C1 segment of cervical spinal cord (tissue), 14 donors: ENCODE measurements at places on chromosomes 16 and 17.

DNA sequence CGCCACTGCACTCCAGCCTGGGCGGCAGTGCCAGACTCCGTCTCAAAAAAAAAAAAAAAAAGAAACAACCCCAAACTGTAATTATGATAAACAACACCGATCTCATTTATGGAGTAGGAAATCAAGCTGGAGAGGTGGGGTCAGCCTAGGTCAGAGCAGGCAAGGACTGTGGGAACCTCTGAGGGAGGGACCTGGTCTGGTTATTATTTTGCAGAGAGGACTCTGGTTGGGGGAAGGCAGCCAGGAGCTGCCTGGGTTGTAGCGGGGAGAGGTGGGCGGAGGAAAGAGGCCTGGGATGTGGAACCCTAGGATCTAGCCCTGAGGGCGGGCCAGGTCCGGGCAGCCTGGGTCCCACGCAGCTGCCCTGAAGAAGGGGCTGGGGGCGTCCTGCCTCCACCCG, 10.9 kb upstream of the HS3ST6 start:
- no peak for DNase-seq

- DNase-seq: no peak
These were observed 6.5 kb upstream of the ZNF778 start for GRCh38 chr16:89210904-89211515.

- DNase-seq: no peak
These were observed 58.1 kb upstream of the IRX6 start for GRCh38 chr16:55265926-55266325.

GRCh38 chr17:10114931-10115535, 83.4 kb downstream of the GAS7 start:
- peak; percentile 86 for DNase-seq

DNA sequence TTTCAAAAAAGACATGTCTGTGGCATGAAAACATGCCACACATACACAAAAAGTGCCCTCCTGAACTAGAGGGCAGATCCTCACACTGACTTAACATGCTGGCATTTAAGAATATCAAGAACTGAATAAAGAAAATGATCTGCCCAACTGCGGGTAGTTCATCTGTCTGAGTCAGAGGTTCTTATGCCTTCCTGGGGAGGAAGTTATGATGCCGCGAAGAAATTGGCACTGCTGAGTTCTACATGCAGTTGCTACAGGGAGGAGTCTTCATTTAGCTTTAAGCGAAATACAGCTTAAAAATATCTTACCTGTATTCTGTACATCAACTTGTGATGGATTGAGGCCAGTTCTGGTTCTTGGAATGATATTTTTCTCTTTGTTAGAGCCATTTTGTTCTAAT, 6.3 kb downstream of the ALDH3A2 start:
- no peak for DNase-seq

DNA sequence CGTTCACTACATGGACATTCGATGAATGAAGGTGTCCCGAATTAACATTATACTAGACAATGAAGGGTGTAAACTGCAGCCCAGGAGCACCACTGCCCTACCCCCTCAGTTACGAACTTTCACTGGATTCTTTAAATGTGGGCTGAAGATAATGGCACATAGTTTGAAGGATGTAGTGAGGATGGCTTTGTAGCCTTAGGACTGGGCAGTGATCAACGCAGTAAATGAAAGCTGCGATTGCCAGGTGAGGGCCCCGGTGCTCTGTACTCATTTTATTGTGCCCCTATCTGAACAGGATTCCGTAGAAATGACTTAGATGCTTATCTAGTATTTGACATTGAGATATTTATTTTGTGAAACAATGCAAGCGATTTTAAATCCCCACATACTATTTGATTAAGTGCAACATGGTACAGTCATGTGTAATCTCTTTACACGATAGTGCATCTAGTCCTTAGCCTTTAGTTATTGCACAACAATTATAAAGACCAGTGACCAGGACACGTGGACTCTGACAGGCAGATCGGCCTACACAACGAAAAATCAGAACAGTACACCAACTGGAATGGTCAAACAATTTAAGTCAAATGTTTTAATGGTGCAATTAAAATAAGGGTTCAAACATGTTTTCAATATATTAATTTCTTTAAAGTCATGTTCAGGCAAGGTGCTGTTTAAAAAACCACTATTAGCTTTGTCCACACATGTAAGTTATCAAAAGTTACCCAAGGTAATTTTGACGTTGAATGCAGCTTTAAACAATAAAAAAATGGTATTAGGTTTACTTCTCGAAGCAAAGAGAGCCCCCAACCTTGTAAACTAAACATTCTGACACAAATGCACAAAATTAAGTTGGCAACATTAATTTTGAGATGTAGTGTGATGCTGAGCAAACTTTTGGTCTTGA, 17.4 kb upstream of the ERN1 start:
- peak; percentile 20 for DNase-seq

GRCh38 chr17:74272731-74273201, 1.3 kb upstream of the DNAI2 start:
- no peak for DNase-seq

GRCh38 chr17:20256144-20256543, 211.2 kb downstream of the LGALS9B start:
- no peak for DNase-seq

DNA sequence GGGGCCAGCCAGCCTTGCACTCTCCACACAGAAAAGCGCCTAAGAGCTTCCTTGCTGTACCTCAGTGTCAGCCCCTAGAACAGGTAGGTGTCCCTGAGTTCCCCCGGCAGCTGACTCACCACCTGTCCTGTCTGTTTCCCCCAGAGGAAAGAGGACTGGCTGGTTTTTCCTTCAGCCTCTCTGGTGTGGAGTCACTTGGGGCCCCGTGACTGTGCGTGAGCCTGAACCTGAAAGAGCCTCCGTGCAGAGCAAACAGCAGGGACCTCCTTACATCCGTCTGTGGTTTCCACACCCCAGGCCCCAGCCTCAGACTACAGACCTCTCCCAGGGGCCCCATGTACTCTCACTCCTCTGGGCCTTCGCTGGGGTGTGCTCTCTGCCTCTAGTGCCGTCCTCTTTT, 87.8 kb downstream of the GNAO1 start:
- no peak for DNase-seq

- no peak for DNase-seq
These were observed 22.1 kb downstream of the FOXF1 start for GRCh38 chr16:86532526-86532815.

DNA sequence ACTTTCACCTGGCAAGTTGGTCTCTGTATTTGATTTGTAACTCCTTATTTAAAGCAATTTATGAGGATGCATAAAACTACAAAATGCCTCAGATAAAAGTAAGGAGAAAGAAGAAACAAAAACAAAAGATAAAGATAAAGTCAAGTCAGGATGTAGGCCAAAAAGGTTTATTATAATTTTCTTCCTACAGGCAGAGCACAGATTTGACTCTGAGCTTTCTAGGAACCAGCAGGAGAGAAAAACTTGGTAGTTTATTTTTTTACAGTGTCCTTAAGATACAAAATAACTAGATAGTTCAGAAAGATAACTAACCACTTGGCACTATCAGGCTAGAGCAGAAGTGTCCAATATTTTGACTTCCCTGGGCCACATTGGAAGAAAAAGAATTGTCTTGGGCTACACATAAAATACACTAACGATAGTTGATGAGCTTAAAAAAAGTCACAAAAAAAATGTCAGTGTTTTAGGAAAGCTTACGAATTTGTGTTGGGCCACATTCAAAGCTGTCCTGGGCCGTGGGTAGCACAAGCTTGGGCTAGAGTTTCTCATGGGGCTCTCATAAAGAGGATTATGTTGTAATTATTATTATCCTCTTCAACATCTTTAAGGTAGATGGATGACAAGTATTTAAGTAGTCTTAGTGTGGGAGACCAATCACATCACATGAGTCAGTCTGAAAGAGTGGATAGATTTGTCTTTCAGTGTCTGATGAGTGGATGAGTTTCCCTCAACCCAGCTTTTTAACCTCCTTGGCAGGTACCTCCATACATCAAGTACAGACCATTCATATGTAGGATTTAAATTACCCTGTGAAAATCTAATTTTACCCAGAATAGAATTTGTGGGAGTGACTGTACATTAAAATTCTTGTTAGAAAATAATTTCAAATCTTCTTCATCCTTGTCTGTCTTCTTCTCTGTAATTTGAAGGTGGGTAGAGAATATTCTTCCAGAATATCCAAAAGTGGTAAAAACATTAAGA, 17.0 kb downstream of the PAFAH1B1 start:
- no peak for DNase-seq

GRCh38 chr16:68069511-68070248, 15.5 kb upstream of the NFATC3 start:
- no peak for DNase-seq

- DNase-seq: no peak
These were observed 14.3 kb downstream of the ACSF2 start for GRCh38 chr17:50440172-50440837.

- no peak for DNase-seq
These were observed 44.7 kb upstream of the HS3ST3A1 start for GRCh38 chr17:13646411-13646810.

DNA sequence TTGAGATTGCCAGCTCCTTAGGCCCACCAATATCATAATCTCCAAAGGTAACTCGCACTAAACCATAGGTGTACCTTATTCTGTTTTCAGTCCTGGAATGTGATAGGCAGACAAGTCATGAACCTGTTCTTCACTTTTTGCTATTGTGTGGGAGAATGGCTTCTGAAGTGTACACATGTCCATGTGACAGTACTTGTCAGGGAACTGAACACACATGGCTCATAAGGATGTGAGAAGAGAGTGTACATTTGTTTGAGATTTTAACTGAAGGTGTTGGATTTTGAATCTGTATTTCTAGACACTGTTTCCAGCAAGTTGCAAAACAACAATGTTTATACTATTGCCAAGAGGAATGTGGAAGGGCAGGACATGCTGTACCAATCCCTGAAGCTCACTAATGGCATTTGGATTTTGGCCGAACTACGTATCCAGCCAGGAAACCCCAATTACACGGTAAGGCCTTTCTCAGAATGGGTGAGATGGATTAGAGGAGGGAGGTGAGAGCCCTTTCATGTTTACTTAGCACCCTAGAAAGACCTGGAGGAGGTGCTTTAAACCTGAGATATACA, 14.5 kb upstream of the RASL10B start:
- DNase-seq: no peak

- DNase-seq: peak; percentile 93
These were observed at the start of gene UBB for GRCh38 chr17:16380640-16381495. TSS of gene UBB (plus strand) at chr17:16381091. CDS start at chr17:16381908, 817 bp downstream.

DNA sequence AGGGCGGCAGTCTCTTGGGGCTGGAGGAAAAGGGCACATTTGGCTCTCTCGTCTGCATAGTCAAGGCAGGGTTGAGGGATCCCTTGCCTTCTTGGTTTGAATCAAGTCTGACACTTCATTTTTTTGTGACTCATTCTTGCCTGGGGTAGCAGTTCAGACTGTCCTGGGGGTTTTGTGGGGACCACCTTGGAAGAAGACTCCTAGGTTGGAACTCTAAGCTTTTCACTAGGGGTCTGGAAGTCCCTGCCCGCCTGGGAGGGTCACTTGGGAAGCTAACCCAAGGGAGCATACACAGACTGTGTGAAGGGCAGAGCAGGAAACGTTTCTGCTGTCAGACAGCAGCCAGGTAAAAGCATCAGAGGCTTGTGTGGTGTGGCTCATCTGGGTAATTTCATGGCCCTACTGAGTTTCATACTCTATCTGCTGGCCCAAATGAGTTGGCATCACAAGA, 11.3 kb downstream of the YPEL2 start:
- no peak for DNase-seq

GRCh38 chr16:27703121-27703520, 153.2 kb downstream of the KATNIP start:
- no peak for DNase-seq

DNA sequence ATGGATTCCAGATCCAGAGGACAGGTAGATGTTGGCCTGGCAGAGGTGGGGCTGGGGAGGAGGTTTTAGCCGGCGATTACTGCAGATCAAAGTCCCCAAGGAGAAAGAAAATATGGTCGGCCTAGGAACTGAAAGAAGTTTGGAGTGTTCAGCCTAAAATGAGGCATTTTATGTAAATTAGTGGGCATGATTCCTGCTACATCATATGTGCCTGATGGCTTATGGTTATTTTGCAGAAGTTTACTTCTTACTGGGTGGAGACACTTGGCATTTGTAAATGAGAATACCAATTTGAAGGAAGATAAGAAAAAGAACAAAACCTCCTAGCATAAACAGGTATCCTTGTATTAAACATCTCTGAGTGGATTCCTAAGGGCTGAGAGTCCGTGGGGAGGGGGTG, 149.3 kb downstream of the FOXL1 start:
- DNase-seq: no peak

DNA sequence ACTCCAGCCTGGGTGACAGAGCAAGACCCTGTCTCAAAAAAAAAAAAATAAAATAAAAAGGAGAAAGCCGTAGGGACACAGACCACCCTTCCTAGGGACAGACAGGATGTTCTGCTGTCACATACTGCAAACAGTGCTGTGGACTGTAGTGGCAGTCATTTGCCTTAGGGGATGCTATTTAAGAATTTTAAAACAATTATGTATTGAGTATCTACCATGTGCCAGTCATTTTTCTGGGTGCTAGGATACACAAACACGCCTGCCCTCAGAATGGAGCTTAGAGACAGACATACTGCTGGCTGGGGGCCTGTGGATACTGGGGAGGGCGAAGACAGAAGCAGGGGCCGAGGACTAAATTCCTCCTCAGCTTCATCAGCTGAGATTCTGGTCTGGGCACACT, 45.5 kb downstream of the MRC2 start:
- no peak for DNase-seq

GRCh38 chr16:52069866-52070265, 477.1 kb downstream of the TOX3 start:
- no peak for DNase-seq

DNA sequence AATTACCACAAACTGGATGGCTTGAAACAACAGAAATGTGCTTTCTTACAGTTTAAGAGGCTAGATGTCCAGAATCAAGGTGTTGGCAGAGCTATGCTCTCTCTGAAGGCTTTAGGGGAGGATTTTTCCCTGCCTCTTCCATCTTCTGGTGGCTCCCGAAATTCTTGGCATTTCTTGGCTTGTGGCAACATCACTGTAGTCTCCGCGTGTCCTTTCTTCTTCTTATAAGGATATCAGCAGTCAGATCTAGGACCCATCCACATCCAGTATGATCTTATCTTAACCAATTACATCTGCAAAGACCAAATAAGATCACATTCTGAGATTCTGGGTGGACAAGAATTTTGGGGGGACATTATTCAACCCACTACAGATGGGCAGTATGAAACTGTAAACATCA, 119.2 kb upstream of the PMFBP1 start:
- no peak for DNase-seq

- no peak for DNase-seq
These were observed 53.4 kb downstream of the RBFOX3 start for GRCh38 chr17:79557276-79558090.

DNA sequence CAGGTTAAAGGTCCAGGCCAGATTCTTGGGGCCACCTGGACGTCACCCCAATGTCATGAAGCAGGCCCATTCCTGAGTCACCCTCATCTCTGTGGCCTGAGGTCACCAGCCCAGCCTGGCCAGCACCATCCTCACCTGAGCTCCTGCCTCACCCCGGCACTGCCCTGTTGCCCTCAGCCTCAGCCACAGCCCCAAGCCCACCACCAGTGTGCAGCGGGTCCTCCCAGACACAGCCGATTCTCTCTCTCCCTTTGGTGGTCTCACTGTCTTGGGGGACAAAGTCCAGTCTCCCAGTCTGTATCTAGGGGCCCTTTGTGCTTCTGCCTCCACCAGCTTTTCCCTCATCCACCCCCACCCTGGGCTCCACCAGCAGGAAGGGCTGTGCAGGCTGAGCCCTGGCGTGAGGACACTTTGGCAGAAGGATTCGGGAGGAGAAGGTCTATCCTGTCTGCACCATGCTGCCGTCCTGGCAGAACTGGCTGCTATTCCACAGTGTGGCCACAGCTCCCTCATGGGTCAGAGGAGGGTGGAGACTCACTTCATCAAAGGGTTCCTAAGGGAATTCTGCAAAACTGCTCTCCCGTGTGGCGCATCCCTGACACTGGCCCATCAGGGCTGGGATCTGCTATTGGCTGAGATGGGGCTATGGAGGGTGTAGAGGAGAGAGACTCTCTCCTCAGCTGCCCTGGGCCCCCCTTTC, 64.3 kb downstream of the PRMT7 start:
- no peak for DNase-seq
